Smooth muscle cell of the brain vasculature (primary cell): ENCODE measurements at places on chromosomes 1 and 21.

DNA sequence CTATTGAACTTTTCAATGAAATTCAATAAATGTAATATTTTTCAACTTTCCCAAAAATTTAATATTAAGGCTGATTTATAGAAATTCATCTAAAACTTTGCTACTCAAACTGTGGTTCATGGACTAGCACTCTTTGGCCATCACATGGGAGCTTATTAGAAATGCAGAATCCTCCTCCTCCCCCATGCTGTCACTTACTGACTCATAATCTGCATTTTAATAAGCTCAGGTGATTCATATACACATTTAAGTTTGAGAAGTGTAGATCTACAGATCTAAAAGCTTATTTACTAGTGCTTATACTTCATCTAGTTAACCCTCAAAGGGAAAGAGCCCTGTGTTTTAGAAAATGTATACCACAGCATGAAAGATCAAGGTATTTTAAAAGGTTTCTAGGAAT is 84.3 kb downstream of the HS2ST1 start:
- no peak for DNase-seq

DNA sequence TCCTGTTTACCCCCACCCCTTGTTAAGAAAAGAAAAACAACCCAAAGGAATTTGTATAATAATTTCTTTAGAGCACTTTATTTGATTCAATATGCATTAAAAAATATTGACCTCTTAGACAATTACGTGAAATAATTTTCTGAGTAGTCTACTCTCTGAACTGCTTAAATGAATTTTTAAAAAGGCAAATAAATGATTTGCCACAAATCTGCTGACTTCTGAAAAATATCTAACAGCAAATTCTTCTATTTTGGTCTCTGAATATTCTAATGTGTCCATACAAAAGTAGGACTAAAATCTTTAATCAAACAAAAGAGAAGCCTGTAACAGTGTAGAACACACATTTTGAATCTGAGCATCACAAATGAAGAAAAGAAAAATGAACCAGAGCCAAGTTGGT is 115.1 kb downstream of the TRIM33 start:
- DNase-seq: no peak

DNA sequence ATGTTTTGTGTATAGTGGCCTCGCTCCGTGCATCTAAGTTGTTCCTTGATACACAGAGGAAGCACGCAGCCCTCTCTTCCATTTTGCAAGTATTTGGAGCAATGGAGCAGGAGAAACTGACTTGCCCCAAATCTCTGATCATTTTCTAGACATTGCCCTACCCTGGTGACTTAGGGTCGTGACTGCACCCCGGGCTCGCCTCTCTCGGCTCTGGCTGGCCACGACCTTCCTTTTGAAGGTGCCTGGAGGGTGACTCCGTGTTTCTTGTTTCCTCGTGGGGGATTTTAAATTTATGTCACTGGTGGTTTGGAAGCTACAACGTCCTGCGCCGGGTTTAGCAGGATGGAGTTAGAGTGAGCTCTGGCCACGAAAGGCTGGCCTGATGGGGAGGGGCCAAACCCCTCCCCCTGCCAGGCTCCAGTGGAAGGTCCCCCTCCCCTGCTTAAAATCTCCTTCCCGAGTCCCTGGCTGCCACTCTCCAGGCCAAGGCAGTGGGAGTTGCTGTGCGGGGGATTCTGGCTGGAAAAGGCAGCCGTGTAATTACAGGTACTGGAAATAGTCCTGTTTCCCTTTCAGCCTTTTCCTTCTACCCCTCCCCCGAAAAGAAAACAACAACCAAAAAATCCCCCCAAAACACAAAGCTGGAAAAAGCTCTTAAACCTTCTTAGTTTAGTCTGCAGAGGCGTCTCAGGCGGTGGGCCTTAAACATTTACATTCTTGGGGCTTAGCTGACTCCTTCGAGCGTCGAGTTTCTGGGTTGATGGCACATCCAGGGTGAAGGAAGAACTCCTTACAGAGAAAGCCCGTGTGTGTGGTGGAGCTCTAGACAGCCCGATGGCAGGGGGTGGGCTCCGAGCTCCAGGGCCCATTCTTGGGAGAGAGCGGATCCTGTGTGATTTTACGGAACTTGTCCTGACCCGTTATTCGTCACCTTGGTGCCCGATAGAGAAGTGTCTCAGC is 28.1 kb downstream of the SPSB1 start:
- no peak for DNase-seq

- no peak for DNase-seq
Observed at GRCh38 chr1:89600451-89601224, 32.3 kb upstream of the LRRC8C start.

DNA sequence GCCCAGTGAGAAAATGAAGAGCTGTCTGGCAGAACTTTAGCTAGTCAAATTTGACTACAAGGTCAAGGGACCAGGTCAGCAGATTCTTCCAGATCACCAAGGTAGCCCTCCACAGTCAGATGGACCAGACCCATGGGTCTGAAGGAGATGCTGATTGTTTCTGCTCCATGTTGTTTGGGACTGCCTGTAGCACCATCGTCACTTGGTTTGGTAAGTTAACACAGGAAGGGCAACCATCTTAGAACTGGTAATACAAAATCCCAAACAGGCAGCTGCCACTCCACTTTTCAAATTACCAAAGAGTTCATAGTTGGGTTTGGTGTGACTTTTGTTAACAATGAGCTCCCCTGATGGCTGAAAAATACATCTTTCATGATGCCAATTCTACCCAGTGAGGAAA is 9.0 kb downstream of the ITPKB start:
- no peak for DNase-seq

DNA sequence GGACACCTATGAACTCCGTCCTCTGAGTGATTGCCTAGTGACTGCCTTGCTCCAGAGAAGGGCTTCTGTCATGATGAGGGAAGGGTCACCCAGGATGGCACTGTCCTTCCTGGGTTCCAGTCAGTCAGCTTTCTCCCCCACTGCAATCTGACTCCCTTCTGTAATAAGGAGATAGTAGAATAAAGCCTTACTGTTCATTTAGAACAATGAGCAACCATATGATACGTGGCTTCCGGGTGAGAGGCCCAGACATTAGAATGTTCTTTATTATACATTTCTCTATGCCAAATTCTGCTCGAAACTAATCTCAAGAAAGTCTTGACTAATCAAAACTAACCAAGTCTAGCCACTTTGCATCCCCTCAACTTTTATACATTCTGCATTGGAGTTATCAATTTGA is 8.5 kb upstream of the MTMR11 start:
- DNase-seq: no peak

GRCh38 chr1:226104671-226105121 is 42.2 kb downstream of the H3-3A start:
- no peak for DNase-seq

DNA sequence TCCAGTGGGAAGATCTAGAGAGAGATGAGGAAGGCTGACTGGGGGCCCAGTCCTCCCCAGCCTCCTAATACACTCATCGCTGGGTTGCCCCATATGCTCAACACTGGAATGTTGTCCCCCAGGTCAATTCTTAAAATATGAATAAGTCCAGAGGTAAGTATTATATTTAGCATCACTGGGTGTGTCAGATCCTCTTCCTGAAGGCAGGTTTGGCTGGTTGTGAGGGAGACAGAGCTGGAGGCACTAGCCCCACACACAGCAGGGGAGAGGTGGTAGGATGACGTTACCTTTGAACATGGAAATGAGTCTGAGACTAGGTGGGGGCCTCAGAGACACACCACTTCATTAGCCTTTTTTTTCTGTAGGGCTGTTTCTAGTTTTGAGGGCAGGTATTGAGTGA is 42.6 kb downstream of the SLC44A3 start:
- no peak for DNase-seq

DNA sequence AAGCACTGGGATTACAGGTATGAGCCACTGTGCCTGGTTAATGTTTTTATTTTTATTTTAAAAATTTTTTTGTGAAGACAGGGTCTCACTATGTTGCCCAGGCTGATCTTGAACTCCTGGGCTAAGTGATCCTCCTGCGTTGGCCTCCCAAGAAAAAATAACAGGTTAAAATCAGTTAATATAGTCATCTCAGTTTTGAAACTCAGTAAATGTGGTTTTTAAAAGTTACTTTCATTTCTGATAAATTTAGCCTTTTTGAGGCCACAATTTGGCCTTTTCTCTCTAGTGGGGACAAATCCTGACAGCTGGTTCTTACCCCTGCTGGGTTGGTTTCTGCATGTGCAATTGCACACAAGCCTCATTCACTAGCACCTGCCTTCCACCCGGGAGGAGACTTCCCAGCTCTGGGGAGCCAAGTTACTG is 13.3 kb downstream of the PMF1 start:
- DNase-seq: no peak

DNA sequence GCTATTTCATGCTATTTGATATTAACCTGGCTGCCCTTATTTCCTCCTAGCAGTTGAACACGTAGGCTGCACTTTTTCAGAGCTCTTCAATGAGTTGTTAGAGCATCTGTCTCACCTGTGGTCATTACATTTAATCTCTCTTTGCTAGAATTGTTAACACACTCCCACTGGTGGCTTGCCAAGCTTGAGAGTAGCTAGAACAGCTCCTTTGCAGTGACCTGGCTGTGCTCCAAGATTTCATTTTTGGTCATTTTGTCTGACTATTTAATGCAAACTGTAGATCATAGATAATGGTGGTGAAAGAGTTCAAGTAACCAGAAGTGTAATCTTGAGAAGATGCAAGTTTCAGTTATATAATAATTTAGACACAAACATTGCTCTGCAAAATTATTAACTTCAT is 105.6 kb downstream of the LRRC7 start:
- no peak for DNase-seq

GRCh38 chr1:203693721-203694120 is 67.1 kb downstream of the ATP2B4 start:
- no peak for DNase-seq

- DNase-seq: no peak
Observed at GRCh38 chr1:43296207-43296606, 4.6 kb upstream of the TIE1 start.
